ENCODE measurements at places on chromosomes 5 and 9.

GRCh38 chr9:29456940-29457339, 1883.7 kb upstream of the C9orf72 start:
- no peak for DNase-seq

DNA sequence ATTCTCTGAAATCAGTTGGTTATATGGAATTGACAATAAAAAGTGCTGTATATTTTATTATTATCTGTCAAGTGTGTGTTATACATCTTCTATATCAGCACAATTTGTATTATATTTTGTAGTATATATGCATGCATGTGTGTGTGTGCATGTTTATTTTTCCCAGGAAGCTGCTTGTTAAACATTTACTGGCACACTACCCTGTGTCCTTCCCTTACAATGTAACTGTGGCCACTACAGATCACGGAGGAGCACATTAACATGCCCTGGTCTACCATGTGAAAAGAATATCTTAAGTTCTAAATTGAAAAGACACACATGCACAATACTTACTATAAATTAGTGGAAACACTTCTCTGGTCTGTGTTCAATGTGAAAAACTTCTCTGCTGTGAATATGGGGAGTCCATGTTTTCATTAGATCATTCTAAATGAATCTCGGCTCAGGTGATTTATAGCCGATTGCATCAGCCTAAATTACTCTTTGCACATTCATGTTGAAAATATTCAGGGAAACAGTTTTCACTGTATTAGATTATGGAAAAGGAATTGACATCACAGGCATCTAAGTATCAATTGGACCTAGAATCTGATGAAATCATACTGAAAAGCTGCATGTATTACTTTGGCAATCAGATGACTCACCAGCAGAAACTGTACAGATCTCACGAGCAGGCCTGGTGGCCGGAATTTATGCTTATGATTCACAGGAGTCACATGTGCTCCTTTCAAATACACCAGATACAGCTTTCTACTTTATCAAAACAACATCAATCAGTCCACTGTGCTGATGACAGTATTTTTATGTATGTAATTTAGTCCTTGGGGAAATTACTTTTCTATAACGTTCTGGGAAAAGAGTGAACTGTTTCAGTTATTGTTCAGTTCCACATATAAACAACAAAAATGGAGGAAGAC, 39.4 kb downstream of the LURAP1L start:
- peak; percentile 85 for DNase-seq

DNA sequence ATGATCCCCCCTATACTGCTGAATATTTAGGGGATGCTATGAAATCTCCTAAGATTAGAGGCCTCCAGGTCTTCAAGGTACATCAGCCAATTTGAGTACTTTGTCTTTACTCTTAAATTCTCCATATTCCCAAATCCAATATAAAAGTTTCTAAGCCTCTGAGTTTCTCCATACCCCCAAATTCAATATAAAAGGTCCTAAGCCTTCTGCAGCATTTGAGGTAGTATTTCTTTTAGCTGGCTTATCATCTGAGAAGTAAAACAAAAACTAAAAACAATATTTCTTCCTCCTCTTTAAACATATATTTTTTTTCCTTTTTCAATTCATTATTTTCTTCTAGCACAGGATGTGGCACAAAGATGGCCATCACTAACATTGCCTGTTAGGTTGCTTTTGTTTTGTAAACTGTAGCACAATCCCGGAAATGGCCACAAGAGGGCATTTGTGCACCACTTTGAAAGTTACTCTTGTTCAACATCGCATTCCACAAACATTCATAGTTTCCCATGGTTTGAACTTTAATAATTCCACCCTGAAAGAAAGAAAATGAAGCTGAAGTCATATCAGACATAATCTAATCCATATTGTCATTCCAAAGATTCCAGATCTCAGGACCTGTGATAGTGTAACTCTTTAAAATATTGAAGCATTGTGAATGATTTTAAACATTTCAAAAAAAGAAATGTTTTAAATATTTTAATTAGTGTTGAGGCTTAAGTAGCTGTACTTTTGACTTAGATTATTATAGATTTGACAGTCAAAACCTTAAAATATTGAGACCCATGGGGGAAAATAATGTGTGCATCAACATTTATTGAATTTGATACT, 21.0 kb upstream of the SCGB3A2 start:
- peak; percentile 20 for DNase-seq

- DNase-seq = no peak
Measured at GRCh38 chr5:117999939-118000549, 988.3 kb downstream of the DTWD2 start.

- DNase-seq = no peak
Measured at GRCh38 chr9:86573886-86574285, 219.7 kb upstream of the TUT7 start.

- DNase-seq = no peak
Measured at GRCh38 chr9:79686381-79687130, 114.8 kb downstream of the TLE4 start.

DNA sequence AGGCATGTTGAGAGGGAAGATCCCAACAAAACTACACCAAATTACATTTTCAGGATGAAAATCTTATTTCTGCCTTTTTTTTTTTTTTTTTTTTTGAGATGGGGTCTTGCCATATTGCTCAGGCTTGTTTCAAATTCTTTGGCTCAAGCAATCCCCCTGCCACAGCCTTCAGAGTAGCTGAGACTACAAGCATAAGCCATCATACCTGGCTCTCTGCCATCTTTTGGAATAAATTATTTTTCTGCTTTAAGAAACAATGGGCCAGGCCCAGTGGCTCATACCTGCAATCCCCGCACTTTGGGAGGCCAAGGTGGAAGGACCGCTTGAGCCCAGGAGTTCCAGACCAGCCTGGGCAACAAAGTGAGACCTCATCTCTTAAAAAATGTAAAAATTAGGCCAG, 14.3 kb downstream of the AFF4 start:
- DNase-seq = no peak

GRCh38 chr5:151470439-151470838, 23.0 kb downstream of the SLC36A1 start:
- DNase-seq = peak; percentile 49

- no peak for DNase-seq
Measured at GRCh38 chr9:27590651-27591050, 17.4 kb upstream of the C9orf72 start.

- no peak for DNase-seq
Measured at GRCh38 chr9:401223-401622, 186.6 kb downstream of the DOCK8 start.

- no peak for DNase-seq
Measured at GRCh38 chr9:38096238-38096805, 27.3 kb upstream of the SHB start.

DNA sequence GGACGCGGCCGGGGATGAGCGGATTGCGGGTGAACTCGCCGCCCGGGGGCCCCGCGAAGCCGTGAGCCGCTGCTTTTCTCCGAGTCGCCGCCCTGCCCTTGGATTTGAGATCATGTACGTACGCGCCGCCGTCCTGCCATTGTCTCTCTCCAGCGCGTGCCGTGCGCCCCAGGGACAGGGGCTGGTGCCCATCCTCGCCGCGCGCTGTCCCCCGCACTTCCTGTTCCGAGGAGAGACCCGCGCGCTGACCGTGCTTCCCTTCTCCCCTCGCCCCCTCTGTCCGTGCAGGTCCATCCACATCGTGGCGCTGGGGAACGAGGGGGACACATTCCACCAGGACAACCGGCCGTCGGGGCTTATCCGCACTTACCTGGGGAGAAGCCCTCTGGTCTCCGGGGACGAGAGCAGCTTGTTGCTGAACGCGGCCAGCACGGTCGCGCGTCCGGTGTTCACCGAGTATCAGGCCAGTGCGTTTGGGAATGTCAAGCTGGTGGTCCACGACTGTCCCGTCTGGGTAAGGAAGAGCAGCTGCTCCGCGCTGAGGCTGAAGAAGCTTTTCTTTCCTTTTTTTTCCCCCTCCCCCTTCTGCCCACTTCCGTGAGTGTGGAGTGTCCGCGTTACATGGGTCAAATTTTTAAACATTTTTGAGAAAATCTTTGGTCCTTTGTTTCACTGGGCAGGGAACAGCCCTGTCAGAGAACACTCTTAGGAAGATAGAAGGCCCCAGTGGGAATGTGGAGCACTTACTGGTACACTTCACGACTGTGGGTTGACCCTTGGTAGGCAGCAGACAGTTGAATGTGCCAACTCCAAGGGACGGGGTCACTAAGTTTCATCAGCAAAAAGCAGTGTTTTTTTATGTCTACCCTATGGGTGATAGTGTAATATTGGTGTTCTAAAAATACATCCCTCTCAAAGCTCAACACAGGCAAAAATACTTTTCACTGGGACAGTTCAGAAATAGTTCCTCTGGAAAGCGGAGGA, 727 bp downstream of the RHOBTB3 start:
- peak; percentile 26 for DNase-seq

All from NCI-H748 treated with DMSO at 0.1 percent for 48 hours (cell line).